ENCODE measurements at places on chromosomes 16 and 17.
A peak's percentile ranks its signal among the peaks of the same experiment; 100 is the strongest.

GRCh38 chr16:11377154-11377553 lies 31.9 kb downstream of the RMI2 start:
- DNase-seq: peak; percentile 75

GRCh38 chr16:65510850-65511249 lies 389.0 kb upstream of the CDH11 start:
- no peak for DNase-seq

- no peak for DNase-seq
Observed at GRCh38 chr17:40021451-40021971, 6.3 kb downstream of the CSF3 start.

DNA sequence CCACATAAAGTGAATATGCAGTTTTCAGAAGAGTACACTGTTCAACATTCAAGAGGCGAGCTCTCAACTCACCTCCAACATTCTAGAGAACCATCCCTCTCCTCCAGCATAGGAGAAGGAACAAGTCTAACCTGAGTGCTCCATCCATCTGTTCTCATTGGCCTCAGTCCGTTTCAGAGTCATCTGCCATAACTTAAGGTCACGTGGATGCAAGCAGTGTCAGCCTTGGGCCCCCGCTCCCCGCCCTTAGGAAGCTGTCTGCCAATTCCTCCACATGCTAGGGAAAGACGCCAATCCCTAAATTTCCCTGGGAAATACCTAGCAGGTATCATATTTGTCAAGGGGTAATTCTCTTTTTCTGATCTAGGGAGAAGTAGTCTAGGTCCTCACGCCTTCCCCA lies 21.4 kb downstream of the MARVELD3 start:
- no peak for DNase-seq

DNA sequence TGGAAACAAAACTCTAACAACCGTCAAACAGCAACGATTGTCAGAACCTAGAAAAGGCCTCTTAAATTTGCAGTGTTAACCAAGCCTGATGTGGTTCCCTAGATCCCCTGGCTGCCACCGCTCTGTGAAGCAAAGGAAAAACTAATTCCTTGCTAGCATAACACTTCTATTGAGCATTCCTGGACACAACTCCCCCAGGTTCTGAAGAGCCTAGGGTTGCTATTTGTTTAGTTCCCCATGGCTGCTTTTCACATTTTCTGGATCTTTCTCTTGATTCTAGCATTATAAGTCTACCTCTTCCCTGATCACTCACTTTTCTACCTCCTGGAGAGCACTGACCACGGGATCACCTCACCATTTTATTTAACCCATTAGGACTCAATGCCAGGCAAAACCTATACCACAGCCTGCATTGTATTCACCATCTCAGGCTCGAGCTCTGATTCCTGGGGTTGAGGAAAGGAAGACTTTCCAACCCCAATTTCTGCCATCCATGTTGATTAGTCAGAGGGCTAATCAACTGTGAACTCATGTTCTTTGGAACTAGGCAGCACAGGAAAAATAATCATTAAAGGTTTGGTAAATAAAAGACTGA lies 692 bp upstream of the KCNJ16 start:
- no peak for DNase-seq

Data from inflammatory macrophage treated with lipopolysaccharide for 1 hour (primary cell).